ENCODE measurements at places on chromosomes 7 and 10. TPM values are rescaled to one million over a fixed set of nuclear protein-coding genes. Genes with fewer than 3 reads are reported as not detected.

The ACSL5 gene
- total RNA-seq, result 63.7 TPM

The CYP3A7 gene
- not detected for total RNA-seq

The NME8 gene
- total RNA-seq, result not detected

- DNase-seq, result no peak
These were observed 73.2 kb downstream of the SRI start for GRCh38 chr7:88146616-88147015.

DNA sequence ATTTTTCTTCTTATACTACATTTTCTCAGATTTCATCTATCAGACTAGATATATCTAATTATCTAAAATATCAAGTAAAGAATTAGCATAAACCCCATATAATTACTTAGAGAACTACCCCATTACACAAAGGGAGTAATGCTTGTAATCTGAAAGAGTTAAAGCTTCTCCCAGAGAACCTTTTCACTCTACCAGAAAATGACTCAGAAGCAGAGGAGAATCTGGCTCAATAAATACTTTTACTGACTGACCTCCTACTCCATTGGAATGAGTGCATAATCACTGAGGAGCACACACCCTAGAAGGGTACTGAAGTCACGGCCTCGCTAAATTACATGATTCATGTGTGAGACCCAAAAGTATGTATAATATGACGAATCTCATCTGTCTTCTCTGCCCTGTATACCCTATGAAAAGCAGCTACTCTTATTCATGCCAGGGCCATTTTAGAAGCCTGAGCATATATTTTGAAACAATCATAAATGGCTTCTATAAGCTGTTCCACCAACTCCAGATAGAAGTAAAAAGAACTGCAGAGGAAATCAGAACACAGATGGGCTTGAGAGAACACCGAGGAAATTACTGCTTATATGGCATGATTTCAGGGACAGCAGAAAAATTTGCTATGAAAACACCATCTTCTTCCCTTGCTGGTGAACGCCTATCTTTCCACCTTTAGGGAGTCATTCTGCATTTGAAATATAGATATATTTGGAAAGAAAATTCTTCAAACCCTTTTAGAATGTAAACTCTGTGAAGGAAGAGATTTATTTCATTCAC, 32.7 kb downstream of the DNMBP start:
- DNase-seq, result no peak

GRCh38 chr7:88942815-88943501, 147.4 kb upstream of the TEX47 start:
- DNase-seq, result no peak

DNA sequence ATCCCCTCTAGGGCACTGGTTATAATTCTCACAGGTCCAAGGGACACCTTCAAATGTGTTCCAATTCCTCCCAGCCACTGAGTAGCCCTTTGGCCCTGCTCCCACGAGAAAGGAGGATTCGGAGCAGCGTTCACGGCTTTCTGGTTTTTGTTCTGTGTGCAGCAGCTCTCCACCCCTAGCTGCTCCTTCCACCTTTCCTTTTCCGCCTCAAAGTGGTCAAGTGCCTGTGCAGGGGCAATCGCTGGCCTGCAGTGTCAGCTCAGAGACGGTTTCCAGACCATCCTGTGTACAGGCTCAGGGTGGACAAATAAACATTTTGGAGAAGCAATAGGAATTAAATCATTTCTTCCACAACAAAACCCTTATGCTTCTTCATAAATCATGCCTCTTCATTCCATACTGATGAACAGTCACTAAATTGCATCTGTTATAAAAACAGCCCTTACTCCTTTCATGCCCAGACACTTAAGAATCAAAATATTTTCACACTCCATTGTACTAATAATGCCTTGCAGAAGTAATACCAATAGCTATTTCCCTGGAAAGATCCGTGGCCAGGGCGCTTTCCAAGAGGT, 1.1 kb downstream of the KIAA1549 start:
- DNase-seq, result no peak

- DNase-seq, result no peak
These were observed 1.4 kb upstream of the DNAJB12 start for GRCh38 chr10:72356115-72356514.
